ENCODE measurements at places on chromosomes 2 and 18.

DNA sequence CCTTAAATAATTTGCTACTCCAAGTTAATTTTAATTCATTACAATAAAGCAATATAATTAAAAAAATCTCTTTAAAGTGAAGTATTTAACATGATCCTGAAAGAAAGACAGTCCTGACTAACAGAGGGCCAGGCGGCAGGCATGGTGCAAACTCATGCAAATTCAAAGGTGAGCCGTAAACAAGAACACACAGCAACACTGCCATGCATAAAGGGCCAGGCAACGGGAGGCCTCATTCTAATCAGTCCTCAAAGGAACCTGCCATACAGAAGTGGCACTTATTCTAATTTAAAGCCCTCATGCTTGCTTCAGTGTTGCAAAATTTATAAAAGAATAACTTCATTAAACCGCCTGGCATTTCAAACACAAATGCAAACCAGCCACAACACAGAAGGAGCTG is 277.0 kb downstream of the ZNF521 start:
- DNase-seq: no peak

DNA sequence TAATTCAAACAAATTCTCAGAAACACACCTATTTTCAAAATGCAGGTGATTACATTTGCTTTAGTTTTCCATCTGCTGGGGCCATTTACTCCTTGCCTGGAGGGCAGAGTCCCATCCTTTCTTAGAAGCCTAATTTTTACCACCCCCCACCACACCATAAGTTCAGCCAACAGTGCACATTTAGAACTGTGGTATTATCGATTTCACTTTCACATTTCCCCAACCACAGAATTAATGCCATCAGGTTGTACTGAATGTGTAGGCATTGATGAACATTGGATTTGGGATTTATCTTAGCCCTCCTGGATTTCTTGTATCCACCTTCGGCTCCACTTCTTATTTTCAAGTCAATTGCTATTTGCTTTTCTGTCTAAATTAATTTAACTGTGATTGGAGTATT is 4.5 kb downstream of the SCYGR3 start:
- no peak for DNase-seq

- DNase-seq: no peak
Measured at GRCh38 chr18:79406708-79407107, 11.0 kb downstream of the NFATC1 start.

DNA sequence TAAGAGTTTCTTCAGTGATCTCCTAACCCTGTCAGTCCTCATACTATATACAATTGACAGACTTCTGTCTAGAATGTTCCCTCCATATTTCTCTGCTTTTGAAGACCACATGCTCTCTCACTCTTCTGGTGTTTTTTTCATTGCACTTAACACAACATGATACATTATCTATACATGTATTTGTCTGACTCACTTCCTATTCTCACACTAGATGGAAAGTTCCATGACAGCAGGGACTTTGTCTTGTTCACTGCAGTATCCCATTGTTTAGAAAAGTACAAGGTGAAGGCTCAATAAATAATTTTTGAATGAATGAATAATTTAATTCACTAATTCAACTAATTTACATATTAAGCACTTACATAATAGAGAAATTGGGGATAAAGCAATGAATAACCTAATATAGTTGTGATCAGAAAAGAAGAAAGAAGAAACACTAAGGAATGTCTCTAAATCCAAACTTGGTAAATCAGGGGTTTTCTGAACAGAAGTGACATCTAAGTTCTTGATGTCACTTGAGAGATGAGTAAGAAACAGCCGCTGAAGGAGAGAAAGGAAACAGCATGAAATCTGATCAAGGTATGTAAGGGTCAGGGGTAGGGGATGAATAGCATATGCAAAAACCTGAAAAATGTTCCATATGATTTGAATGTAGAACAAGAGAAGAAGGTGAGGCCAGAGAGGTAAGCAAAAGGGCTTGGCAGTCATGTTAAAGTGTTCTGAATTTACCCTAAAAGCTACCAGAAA is 42.4 kb downstream of the MBD2 start:
- DNase-seq: peak; percentile 19

- no peak for DNase-seq
Measured at GRCh38 chr18:56492136-56492535, 146.3 kb downstream of the TXNL1 start.

DNA sequence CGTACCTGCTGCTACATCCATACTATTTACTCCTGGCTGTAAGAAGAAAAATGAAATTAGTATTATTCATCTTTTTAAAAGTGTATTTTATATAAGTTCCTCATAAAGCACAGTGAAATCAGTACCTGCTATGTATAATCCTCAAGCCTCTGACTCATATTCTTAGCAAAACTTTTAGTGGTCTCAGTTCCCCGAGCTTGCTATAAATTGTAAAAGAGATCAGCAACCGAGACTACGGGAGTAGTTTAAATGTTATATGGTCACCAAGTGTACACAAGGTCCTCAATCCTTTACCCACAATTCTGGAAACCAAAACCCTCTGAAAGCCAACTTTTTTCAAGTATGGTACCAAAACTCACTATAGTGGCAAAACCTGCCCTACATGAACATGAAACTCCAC is 24.2 kb downstream of the PRPF40A start:
- DNase-seq: no peak

DNA sequence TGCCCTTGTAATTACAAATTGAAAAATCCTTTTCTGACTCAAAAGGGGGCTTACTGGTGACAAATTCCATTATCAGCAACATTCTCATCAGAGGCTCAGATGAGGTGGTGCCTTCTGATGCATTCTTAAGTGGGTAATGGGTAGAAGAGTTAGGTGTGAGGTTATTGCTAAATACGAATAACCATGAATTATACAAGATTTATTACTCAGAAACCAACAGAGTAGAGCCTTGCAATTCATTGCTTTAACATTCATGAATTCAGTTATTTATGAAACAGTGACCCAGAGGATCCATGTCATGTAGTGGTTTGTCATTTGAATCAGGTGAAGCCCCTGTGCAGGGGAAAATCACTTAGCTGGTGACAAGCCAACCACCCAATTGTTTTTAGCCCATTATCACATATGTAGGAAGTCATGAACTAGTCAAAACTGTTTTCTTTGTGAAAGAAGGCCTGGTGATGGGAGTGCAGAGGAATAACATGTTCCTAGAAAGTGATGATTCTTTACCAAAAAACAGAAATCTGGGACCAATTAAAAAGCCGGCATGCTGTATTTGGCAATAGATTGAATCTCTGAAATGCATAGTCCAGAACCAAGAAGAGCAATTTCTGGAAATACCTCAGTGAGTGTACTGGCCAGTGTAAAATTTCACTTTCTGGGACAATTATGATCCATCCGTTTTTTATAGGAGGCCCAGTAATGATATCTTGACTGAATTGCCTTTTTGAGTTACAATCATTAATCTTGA is 70.2 kb downstream of the CRIM1 start:
- no peak for DNase-seq

Data from activated CD4-positive, alpha-beta T cell treated with anti-CD3 and anti-CD28 coated beads, Interleukin-2, amount 50 U/mL, for 24 hours (primary cell).